ENCODE measurements at places on chromosomes 12 and 14.
A peak's percentile ranks its signal among the peaks of the same experiment; 100 is the strongest.

DNA sequence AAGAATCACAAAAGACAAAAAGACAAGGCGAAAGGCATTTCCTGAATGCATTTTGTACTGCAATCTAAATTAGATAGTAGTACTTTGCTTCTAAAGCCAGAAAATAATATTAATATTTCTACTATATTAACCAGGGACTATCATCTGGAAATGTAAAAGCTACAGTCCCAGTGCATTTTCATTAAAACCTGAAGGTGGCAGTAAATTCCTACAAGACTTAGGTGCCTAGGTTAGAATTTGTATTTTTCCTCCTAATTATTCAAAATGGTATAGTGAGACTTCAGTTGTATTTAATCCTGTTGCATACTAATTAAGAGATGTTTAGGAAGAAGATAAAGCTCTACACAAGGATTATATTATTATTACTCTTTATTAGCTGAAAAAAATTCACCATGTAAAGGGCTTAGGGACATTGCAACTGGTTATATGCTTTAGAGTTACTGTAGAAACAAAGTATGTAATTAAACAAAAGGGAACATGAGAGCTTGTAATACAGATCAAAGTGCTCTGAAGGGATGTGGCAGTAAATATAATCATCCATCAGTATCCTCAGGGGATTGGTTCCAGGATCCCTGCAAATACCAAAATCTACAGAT is 53.6 kb downstream of the BRMS1L start:
- no peak for DNase-seq

DNA sequence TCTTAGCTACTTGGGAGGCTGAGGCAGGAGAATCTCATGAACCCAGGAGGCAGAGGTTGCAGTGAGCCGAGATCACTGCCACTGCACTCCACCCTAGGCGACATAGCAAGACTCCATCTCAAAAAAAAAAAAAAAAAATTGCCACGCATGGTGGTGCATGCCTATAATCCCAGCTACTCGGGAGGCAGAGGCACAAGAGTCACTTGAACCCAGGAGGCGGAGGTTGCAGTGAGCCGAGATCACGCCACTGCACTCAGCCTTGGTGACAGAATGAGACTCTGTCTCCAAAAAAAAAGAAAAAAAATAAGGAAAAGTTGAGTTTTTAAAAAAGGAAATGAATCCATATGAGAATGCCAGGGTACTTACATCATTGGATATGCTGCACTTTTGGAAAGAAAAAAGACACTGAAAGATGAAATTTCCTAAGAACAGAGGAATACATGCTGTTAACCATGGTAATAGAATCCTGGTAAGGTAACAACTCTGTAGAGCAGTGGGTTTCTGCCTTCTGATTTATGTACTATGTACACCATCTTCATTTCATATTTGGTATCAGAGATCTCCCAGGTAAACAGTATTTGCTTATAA is 222.7 kb downstream of the ERC1 start:
- no peak for DNase-seq

- no peak for DNase-seq
Measured at GRCh38 chr12:55467836-55468235, 2.1 kb downstream of the OR6C70 start.

DNA sequence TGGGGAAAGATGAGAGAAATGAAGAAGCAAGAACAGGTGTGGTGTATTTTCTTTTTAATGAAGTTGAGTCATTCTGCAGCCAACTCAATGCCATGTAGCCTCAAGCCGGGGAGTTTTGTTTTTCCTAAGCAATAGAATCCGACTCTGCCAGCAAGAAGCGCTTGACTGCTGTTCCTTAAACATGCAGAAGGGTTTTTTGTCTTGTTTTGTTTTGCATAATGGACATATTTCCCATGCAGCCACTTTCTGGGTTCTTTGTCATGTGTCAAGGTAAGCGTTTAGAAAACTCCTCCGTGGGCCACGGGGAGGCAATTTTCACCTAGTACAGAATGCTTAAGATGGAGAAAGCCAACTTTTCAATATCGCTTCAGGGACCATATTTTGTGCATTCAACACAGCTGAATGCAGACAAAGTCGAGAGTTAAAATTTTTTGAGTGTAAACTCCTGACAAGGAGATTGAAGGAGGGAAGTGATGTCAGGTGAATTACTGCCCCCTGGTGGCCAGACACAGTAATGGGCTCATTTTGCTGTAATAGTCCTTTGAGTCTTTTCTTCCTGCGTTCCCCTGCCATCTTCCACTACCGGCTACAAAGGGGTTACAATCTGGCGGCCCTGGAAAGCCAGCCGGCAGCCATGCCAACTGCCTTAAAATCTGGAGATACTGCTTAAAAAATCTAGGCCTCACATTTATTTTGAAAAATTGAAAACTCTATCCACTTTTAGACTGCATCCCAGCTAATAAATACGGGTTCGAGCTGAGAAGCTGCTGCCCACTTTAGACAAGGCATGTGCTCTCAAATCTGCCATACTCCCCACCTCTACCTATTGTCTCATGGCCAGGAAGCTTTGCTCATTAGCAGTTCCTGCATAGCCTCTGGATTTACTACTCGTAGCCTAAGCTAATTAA is 3.2 kb upstream of the FICD start:
- peak; percentile 84 for DNase-seq

GRCh38 chr12:51128919-51129318 is 44.0 kb downstream of the TFCP2 start:
- DNase-seq = no peak

- DNase-seq = peak; percentile 74
Measured at GRCh38 chr12:31594681-31595080, 3.7 kb upstream of the DENND5B start.

DNA sequence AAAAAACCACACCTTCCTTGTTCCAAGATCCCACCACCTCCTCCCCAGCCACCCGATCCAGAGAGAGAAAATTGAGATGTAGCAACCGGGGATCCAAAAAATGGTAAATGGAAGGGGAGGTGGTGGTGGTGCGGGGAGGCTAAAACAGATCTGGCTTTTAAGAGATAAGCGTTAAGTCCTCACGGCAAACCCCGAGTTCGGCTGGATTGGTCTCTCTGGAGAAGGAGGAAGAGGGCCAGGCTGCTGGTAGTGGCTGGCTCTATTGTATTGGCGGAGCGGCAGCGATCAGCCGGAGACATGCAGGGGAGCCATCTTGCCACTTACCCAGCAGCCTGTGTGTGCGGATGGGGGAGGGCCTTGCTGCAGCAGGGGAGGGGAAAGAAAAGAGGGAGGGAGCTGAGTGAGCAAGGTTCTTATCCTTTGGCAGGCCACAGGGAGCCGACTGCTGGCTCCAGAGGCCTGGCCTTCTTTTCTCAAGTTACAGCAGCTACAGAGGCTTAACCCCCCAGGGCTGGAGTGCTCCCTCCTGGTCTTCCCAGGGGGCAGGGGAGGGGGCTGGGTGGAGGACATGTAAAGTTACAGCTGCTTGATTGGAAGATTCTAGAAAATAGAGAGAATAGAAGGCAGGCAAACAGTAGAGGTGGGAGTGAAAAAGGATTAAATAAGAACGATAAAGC is 14.1 kb upstream of the CDH24 start:
- peak; percentile 93 for DNase-seq

GRCh38 chr12:57754411-57755193 is at the start of gene MARCHF9:
Gene MARCHF9 (plus strand): TSS chr12:57755103. CDS start chr12:57755529, 426 bp downstream.
- peak; percentile 82 for DNase-seq

DNA sequence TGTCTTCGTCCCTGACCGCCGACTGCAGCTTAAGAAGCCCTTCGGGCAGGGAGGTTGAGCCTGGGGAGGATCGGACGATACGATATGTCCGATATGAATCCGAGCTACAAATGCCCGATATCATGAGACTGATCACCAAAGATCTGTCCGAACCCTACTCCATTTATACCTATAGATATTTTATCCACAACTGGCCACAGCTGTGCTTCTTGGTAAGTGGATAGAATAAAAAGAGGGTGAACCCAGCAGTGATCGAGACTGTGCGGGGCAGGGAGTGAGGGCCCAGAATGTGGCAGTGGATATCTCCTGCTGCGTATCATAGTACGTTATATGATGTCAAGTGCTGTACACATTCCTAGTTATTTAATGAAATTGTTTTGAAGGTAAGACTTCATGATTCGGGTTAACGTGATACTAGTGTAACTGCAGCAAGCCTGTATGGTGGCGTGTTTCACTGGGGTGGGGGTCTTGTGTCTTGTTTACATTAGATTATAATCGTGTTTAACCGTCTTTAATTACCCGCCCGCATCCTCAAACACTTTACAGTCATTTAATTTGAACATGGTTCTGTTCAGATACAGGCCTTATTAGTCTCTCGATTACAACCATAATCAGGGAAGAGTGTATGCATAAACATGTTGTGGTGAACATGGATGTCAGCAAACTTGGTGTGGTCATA is 1.3 kb downstream of the NAA30 start:
- no peak for DNase-seq

DNA sequence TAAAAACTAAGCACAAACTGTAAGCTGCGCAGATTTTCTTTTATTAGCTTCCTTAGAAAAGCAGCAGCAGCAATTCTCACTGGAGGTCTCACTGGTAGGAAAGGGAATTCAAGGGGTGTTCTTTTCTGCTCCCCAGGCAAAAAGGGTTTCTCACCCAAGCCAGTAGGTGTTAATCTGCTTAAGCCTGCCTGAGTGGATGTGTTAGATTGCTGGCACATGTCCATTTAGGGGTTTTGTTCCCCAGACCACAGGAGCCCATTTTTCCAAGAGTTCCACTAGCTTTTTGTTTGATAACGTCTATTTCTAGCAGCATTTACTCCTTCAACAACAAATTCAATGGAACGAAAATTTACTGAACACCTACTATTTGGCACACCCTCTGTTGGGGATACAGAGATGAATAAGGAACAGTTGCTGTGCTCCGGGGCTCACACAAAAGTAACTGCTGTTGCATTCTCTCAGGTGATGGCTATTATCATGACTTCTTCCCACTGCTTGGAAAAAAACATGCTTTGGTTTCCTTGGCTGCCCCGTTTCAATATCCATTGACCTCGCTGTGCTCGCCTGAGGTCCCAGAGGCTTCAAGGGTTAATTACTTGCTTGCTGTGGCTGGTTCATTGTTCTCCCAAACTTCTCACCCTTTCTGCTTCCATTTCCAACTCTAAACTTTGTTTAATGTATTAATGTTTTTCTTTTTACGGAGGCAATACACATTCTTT is 31.1 kb upstream of the RIC8B start:
- no peak for DNase-seq

DNA sequence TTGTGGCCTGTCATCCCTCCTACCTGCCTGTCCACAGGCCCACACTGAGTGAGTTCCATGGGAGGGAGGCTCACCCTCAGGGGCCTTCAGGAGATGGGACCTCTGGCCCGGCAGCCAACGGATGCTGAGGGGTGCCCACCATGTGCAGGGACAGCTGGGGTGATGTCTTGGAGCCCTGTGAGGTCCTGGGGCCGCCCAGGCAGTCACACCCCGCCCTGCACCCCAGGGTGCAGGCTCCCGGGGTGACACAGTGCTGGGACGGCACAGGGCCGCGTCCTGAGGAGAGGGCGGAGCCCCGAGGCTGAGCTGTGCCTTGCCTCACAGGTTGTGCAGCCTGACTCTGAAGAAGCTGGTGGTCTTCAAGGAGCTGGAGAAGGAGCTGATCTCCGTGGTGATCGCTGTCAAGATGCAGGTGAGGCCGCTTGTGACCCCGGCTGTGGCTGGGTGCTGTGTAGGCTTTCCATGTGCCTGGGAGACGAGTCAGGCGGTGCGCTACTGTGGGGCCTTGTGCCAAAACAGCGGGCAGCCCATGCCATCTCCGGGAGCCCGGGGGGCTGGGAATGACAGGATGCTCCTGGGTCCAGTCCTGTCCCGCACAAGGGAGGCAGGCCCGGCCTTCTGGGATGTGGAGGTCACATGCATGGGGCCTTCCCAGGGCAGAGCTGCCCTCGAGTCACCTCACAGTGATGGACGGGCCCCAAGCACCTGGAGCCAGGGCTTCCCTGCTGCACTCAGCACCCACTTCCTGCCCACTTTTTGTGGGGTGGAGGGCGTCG is 33.8 kb downstream of the PACS2 start:
- no peak for DNase-seq

GRCh38 chr14:64918216-64918615 is 4.0 kb downstream of the CHURC1 start:
- no peak for DNase-seq

- DNase-seq = no peak
Measured at GRCh38 chr14:81471062-81471461, 62.6 kb downstream of the SEL1L start.

DNA sequence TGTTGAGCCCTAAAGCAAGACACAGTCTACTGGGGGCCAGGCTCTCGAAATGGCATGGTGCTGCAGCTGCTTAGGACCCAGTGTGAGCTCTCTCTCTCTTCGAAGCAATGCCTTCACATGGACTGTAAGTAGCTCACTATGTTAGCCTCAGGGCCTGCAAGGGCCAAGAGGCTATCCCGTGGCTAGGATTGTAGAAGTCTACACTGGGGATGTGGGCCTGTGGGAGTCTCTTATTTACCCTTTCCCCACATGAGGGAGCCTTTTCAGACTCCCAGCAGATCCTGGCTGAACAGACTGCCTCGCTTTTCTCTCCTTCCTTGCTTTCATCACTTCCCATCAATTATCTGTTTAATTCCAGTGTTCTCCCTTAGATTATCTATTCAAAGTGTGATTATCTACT is 101.4 kb downstream of the GPR65 start:
- DNase-seq = no peak

GRCh38 chr12:26704684-26705460 is 128.1 kb downstream of the ITPR2 start:
- DNase-seq = no peak

DNA sequence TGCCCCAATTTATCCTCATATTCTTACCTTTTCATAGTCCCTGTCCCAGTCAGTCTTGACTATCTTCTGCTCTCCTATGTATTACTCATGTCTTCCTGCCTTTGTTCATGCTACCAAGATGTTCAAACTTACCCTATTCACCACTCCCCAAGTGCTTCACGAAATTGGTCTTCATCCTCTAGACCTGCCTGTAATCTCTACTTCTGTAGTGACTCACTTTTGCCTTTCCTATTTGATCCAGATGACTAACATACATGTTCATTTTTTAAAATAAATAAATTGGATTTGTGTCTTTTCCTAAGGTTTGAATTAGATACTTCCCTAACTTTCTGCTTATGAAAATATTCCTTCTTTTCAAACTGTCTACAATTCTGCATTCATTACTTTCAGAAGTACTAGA is 107.7 kb upstream of the PPM1H start:
- DNase-seq = no peak

DNA sequence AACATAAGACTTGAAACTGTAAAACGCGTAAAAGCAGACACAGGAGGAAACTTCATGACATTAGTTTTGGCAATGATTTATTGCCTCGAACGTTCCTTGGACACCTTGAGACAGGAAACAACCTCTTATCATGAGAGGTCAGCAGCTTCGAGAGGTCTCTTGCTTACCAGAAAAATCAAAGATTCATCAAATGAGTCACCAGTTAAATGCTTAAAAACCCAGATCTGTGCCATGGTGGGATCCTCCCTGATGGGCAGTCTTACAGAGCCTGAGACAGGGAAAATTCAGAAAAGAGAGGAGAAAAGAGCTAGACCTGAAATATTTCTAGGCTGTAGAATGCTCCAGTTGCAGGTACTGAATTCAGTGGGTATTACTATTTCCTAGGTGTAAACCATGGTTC is 1093.9 kb downstream of the AACS start:
- DNase-seq = no peak

DNA sequence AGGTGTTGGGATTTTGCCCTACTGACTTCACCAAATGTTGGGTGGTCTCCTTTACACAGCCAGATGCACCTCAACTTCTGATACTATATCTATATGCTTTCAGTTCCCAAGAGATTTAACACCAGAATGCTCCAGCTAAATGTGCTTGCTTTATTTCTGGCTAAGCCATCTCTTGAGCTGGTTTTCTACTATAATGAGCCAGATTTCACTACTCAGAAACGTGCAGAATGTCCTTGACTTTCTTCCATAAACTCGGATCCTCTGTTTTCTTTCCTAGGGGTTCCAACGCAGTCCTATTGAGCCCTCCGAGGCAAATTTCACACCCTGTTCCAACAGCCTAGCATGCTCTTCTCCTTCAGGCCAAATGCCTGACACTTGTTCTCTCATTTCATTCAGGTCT is 200.3 kb downstream of the DPY19L2 start:
- DNase-seq = no peak

Measured in kidney (tissue), 22 donors.